ENCODE measurements at places on chromosomes 12 and 14. TPM values are rescaled to one million over a fixed set of nuclear protein-coding genes. Genes with fewer than 3 reads are reported as not detected.

The AKAP5 gene
- polyA plus RNA-seq, result 4.2 TPM

The GUCY2C gene
- polyA plus RNA-seq, result not detected

- DNase-seq, result no peak
Observed at GRCh38 chr12:124213666-124214347, 81.1 kb upstream of the RFLNA start.

- no peak for DNase-seq
Observed at GRCh38 chr12:65902500-65902899, 78.2 kb downstream of the HMGA2 start.

GRCh38 chr14:22884738-22885523 lies 1.9 kb downstream of the REM2 start:
- DNase-seq, result no peak
